ENCODE measurements at places on chromosomes 2 and 18.

DNA sequence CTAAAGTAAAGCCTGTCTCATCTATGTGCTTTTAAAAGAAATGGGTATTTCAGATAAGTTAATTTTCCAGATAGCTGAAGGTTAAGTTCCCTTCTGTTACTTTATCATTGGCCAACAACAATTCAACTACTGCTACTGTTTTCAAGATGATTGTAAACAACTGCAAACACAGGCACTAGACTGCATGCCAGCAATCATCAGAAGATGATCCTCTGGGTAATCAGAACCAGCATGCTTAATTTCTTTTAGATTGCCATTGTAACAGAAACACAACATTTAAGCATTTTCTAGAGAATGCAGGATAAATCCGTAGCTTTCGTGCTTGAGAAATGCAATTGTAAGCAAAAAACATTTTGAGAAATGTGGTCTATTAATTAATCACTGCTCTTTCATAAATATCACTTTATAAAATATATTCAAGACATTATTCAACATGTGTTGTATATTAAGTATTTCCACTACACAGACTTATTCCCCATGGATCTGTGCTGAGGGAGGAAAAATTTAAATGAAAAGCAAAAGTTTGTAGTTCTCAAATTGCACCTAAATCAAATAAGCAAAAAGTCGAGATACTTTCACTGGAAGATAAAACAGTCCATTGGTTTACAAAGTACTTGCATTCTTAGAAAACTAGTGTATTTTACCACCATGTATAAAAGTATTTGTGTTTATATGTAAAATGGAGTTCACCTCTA is 133.7 kb downstream of the ATL2 start:
- DNase-seq = no peak

DNA sequence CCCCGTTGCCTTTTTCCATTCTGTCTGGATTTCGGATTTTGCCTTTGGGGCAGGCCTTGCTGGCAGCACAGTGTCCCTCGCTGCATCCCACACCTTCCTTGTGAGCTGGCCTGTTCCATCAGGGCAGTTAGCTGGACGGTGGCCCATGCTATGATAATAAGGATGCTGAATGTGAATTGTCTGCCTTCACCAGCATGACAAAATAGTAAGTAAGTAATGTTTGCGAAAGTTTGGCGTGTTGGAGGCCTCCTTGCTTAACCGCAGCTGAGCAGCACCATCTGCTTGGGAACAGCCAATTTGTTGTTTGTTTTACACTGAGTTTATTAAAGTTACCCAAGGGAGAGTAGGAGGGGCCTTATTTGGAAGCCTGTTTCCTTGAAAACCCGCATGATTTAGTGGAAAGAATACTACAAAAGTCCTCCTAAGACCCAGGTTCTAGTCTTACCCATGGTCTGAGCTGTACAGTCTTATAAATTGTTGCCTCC is 469.7 kb upstream of the FANCL start:
- DNase-seq = no peak

DNA sequence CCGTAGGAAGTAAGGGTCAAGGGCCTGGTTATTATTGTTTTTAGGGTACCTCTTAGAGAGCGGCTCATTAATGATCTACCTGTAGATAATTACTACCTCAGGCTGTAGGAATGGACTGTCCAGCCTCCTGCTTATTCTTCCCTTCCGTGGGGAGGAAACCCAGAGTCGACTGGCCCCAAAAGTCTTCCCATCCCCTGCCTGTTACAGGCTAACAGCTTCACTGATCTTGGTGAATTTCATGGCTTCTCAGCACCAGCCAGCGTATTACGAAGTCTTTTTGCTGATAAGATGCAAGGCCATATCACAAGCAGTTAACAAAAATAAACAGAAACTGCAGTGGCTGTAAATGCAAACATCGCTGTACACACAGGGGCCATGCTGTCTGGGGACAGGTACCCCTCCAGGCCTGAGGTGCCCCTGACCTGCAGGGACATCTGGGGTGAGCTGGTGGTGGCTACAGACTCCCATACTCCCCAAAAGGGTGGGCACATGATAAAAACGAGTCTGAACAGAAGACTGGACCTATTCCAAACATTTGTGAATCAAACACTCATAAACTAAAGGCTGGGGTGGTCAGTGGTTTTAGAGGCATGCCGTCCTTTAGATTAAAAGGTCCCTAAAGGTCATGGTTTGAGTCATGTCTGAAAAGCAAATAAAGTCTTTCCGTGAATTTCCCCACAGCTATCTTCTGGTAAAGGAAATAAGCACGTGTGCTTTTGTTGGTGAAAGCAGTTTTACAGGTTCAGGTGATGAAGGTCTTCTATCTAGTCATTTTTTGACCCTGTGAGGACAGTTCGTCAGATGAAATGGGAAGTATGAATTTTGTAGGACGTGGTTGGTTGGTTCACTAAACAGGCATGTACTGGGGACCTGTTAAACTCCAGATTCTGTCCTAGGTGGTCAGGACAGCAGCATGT is 36.7 kb downstream of the TTC39C start:
- DNase-seq = no peak

DNA sequence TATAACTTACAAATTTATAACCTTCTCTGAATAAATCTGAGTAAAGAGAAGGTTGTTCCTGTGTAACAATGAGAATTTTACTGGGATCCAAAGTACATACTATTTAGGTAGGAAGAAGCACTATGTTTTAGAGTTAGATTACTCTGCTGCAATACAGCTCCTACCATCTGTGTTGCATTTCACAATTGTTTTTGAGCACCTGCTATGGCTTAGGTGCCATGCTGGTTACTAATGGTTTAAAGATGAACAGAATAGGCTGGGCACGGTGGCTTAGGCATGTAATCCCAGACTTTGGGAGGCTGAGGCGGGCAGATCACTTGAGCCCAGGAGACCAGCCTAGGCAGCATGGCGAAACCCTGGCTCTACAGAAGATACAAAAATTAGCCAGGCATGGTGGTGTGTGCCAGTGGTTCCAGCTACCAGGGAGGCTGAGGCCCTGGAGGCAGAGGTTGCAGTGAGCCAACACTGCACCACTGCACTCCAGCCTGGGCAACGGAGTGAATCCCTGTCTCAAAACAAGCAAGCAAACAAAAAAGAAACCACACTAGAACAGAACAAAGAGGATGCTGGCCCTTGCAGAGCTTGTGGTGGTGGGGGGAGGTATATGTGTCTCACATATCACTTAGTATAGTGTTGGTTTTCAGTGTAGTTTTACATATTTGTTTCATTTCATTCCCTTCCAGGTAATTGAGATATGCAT is 56.7 kb downstream of the SPTBN1 start:
- DNase-seq = no peak

- no peak for DNase-seq
Measured at GRCh38 chr18:74419761-74420160, 37.3 kb downstream of the DIPK1C start.

All from activated T-helper 9 cell treated with anti-CD3 and anti-CD28 coated beads, Interleukin-2, amount 50 U/mL, for 16 hours (primary cell).